ENCODE measurements at places on chromosomes 3 and 15.

DNA sequence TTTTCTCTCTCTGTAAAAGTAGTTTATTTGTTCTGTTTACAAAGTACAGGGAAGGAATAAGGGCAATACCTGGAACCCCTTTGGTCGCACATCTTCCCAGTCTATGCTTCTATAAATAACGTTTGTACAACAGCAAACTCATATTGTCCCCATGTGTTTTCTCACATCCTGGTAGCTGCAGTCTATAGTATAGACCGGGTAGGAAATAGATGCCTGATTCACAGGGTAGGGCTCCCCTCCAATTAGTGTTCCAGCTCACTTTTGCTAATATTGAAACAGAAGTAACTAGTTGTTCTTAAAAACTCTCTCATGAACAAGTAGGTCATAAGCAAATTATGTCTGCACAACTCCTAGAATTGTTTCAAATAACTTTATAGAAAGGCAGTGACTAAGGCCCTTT lies 17.7 kb downstream of the ATG7 start:
- no peak for ATAC-seq

GRCh38 chr15:90495067-90495466 lies 34.7 kb upstream of the CRTC3 start:
- ATAC-seq: no peak

GRCh38 chr3:196813903-196814302 lies 53.8 kb upstream of the SENP5 start:
- no peak for ATAC-seq

DNA sequence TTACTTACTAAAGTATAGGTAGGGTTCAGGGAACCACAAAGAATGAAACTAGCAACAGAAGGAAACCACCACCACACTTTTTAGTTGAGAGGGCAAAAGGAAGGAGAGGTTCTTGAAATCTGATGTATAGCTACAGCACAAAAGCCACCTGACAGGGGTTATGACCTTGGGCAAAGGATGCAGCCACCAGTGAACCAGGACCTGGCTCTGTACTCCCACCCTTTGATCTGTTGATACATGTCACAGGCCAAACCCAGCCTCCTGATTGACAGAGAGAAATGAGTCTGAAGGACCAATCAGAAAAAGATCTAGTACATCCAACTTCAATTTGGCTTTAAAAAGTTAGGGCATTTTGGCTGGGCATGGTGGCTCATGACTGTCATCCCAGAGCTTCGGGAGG lies 20.0 kb upstream of the BLM start:
- ATAC-seq: no peak

DNA sequence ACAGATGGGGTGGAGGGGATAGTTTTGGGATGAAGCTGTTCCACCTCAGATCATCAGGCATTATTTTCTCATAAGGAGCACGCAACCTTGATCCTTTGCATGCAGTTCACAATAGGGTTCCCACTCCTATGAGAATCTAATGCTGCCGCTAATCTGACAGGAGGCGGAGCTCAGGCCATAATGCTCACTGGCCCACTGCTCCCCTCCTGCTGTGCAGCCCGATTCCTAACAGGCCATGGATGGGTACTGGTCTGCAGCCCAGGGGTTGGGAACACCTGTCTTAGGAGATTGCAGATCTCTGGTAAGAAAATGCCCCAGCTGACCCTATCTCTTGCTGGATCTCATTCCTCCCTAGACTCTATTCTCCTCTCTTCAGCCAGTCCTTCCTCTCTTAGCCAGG lies 6.8 kb downstream of the CSTA start:
- no peak for ATAC-seq

All from stimulated activated memory B cell treated with anti-CD40 and anti-IgM and Interleukin-4, amounts not matched to agents 10 μg/mL and 1 μg/mL and 100 μg/mL, for 72 hours (primary cell).